ENCODE measurements at places on chromosomes 4 and X. TPM values are rescaled to one million over a fixed set of nuclear protein-coding genes. Genes with fewer than 3 reads are reported as not detected.

G6PD gene
- 68.3 TPM for total RNA-seq

HADH gene
- 4.4 TPM for total RNA-seq

JCHAIN gene
- 1.1 TPM for total RNA-seq

GPRIN3 gene
- total RNA-seq: 0.90 TPM

CTAG1B gene
- total RNA-seq: not detected

TREX2 gene
- 2.9 TPM for total RNA-seq

CENPVL2 gene
- total RNA-seq: not detected

DUX4 gene
- not detected for total RNA-seq

PWWP3B gene
- total RNA-seq: under 0.01 TPM

CYSLTR1 gene
- not detected for total RNA-seq

ELF4 gene
- 4.4 TPM for total RNA-seq

FHIP1A gene
- under 0.01 TPM for total RNA-seq

CT83 gene
- not detected for total RNA-seq

TMEM187 gene
- total RNA-seq: 7.1 TPM

SLC9B1 gene
- 2.2 TPM for total RNA-seq

CXorf51B gene
- not detected for total RNA-seq

DKK2 gene
- total RNA-seq: 0.38 TPM

PAGE2 gene
- total RNA-seq: not detected

TBC1D8B gene
- total RNA-seq: 12.1 TPM

GC gene
- not detected for total RNA-seq

TMPRSS11A gene
- not detected for total RNA-seq

FAM47E gene
- 1.9 TPM for total RNA-seq

SMR3A gene
- total RNA-seq: not detected

FRAS1 gene
- 6.4 TPM for total RNA-seq

SATL1 gene
- not detected for total RNA-seq

RBM46 gene
- total RNA-seq: not detected
